ENCODE measurements at places on chromosomes 13 and 19. TPM values are rescaled to one million over a fixed set of nuclear protein-coding genes. Genes with fewer than 3 reads are reported as not detected.
A peak's percentile ranks its signal among the peaks of the same experiment; 100 is the strongest.

Gene MAST1
- total RNA-seq = 7.3 TPM

Gene LYPD5
- 3.5 TPM for total RNA-seq

Gene KLHL26
- 11.0 TPM for total RNA-seq

Gene BRME1
- total RNA-seq = 2.4 TPM

Gene CCDC122
- total RNA-seq = 1.1 TPM

Gene TMEM86B
- total RNA-seq = 12.4 TPM

Gene ZNF221
- total RNA-seq = 3.8 TPM

Gene FAM216B
- total RNA-seq = not detected

Gene COQ8B
- 73.8 TPM for total RNA-seq

- DNase-seq = no peak
Observed at GRCh38 chr13:95367309-95367843, 66.1 kb upstream of the ABCC4 start.

DNA sequence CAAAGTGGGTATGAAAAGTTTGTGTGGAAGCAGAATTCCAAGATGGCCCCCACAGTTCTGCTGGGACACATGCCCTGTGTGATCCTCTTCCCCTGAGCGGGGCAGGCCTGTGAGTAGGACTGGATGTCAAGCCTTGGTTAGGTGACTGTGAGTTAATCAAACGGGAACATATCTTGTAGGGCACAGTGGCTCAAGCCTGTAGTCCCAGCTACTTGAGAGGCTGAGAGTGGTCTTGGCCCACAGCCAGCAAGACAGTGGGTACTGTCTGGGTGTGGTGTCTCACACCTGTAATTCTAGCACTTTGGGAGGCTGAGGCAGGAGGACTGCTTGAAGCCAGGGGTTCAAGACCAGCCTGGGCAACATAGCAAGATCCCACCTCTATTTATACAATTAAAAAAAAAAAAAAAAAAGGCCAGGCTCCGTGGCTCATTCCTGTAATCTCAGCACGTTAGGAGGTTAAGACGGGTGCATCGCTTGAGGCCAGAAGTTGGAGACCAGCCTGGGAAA, 6.4 kb downstream of the ZNF653 start:
- no peak for DNase-seq

GRCh38 chr13:46210362-46211083, 1.2 kb upstream of the LRRC63 start:
- no peak for DNase-seq

DNA sequence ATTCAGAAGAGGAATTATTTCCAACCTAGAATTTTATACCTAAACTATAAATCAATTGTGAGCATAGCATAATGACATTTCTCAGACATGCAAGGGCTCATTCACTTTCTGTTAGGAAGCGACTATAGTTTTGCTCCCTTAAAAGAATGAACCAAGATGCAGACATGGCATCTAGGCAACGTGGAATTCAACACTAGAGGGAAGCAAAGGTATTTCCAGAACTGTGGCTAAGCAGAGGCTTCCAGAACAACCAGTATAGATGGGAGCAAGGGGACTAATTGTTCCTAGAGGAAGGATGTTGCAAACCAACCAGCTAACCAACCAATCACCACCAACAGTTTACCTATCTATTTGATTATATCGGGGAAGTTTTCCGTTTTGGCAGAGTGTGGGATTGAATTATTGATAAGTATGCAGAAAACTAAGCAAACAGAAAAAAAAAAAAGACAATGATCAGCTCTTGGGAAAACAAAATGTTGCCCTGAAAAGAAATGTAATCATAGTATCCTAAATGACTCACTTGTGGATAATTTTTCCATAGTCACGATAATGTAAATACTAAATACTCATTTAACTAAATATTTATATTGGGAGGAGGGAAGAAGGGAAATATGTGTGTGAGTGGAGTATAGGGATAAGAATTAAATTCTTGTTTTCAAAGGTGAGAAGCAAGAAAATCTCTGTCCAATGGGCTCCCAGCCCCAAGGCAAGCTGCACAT, 21.1 kb downstream of the ARL11 start:
- DNase-seq = no peak

DNA sequence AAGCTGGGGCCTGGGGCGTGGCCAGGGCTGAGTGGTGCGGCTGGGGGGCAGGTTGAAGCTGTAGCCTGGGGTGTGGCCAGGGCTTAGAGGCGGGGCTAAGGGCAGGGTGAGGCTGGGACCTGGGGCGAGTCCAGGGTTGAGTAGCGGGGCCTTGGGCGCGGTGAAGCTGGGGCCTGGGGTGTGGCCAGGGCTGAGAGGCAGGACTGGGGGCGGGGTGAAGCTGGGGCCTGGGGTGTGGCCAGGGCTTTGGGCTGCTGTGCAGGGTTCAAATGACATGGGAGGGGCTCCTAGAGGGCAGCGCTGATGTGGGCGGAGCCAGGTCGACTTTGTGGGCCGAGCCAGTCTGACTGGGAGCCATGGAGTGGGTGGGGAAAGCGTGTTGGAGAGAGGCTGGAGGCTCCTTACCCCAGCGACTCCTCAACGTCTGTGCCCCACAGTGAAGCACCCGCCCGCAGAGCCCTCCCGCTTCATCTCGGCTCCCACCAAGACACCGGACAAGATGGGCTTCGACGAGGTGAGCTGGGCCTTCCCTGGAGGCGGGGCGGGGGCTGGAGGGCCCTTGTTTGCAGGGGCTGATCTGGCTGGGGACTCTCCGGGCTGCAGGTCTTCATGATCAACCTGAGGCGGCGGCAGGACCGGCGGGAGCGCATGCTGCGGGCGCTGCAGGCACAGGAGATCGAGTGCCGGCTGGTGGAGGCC, 21.5 kb downstream of the COLGALT1 start:
- no peak for DNase-seq

- no peak for DNase-seq
Observed at GRCh38 chr13:95862408-95862807, 185.5 kb downstream of the DNAJC3 start.

DNA sequence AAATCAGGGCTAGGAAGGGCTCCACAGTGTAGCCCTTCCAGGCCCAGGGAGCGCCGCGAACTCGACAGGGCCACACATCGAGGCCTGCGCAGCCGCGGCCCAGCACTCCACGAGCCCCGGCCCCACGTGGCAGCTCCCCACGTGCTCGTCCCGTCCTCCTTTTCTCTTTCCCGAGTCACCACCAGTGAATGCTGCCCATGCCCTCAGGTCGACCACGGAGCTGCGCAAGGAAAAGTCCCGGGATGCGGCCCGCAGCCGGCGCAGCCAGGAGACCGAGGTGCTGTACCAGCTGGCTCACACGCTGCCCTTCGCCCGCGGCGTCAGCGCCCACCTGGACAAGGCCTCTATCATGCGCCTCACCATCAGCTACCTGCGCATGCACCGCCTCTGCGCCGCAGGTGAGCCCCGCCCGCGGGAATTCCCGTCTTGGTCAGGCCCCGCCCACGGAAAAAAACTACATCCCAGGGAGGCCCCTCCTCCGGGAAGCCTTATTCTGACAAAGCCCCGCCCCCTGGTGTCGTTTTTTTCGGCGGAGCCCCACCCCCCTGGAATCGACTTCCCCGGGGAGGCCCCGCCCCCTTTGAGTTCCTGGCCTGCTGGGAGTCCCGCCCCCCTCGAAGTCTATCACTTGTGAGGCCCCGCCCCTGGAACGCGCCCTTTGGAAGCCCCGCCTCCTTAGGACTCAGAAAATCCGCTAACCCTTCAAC, 7.0 kb downstream of the HIF3A start:
- DNase-seq = no peak

DNA sequence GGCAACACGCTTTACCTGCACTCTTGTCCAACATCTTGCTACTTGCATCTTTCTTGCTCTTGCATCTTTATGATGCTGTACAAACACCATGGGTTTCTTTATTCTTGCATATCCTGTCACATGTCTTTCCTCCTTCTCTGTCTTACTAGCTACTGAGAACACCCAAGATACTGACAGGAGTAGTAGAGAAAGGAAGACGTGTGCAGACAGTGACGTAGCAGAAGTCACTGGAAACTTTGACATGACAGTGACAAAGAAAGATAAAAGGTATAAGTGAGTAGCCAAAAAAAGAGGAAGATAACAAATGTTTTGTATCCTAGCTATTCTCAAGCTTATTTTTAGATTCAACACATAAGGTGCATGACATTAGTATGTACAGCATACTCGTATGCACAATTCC, 34.2 kb downstream of the TRPC4 start:
- DNase-seq = no peak

- no peak for DNase-seq
Observed at GRCh38 chr13:60328073-60328472, 68.9 kb upstream of the TDRD3 start.

DNA sequence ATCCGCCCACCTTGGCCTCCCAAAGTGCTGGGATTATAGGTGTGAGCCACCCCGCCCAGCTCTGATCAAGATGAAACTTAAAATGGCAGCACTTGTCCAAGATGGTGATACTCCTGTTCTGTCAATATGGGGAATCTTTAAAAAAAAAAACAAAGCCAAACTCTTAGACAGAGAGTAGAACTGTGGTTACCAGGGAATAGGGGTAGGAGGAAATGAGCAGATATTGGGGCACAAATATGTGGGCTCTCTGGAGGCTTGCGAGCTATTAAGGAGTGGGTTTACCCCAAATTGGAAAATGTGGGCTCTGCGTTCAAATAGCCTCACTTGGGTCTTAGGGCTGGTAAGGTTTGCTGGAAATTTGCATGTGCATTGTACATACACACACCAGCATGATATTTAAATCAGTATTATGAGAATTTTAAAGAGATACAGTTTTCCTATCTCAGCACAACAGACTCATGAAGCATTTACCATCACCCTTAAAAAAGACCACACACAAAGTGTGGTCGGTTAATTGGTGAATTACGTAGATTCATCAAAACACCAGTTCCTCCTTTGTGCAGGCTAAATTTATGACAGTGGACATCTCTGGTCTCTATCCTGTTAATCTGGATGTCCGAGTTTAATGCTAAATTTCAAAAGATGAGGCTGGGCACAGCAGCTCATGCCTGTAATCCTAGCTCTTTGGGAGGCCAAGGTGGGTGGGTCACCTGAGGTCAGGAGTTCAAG, 11.3 kb downstream of the CD70 start:
- no peak for DNase-seq

DNA sequence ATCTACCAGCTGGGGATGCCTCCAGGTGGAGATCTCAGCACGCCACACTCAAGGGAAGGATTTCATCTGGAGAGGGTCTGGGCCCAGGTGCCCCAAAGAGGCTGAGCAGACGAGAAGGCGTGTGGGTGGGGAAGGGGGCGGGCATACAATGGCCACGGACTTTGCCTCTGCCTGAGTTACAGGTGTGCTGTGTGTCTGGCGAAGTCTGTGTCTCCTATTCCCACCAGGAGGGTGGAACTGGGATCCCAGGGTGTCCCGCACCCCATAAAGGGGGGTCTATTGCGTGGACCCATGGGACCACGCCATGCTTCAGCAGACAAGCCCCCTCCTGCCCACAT, 3.6 kb downstream of the TLE2 start:
- no peak for DNase-seq

DNA sequence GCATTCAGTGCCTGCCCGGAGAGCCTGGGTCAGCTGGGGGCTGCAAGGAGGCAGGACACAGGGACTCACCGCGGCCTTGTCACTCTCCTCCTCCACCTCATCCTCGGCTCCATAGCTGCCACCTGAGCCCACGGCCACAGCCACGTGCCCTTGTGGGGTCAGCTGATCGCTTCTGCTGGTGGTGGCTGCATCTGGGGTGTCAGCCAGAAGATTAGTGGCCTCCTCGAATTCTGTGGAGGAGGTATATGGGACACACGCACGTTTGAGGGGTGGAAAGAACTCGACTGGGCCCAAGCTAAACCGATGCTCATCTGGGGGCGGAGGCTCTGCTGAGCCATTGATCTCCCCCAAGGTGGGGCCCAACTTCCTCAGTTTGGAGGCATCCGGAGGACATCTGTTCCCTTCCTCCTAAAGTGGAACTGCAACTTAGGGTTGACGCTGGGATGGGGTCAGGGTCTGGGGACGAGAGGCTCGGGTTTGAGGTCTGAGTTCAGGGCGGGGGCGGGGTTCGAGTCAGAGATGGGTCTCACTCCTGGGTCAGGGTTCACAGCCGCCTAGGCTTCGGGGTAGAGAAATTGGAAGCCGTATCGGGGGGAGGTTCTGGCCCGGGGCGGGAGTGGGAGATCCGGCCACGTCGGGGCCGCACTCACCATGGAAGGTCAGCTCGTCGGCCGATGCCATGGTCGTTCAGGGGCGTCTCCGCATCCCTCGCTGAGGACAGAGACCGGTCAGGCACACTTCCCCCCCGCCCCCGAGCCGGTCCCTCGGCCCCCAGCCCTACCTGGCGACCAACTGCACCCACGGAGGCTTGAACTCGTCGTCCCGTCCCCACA, 493 bp downstream of the YIPF2 start:
- DNase-seq = peak; percentile 7

DNA sequence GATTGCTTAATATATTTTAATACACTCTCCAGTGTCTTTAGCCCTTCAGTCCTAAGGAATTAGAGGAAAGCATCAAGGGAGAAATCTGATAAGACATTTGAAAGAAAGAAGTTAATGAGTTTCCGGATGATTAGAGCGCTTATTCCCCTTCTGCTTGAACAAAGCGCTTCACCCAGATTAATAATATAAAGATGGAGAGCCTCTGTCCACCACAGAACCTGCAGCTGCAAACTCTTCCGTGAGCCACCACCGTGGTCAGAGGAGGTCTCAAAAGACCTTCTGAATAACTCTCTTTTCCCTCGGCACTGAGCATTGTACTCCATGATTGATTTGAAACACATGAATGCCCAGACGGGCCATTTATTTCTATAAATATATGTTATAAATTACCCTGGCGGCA, 14.2 kb upstream of the TUBGCP3 start:
- no peak for DNase-seq

GRCh38 chr13:82976499-82976898, 905.8 kb downstream of the SLITRK1 start:
- DNase-seq = no peak

DNA sequence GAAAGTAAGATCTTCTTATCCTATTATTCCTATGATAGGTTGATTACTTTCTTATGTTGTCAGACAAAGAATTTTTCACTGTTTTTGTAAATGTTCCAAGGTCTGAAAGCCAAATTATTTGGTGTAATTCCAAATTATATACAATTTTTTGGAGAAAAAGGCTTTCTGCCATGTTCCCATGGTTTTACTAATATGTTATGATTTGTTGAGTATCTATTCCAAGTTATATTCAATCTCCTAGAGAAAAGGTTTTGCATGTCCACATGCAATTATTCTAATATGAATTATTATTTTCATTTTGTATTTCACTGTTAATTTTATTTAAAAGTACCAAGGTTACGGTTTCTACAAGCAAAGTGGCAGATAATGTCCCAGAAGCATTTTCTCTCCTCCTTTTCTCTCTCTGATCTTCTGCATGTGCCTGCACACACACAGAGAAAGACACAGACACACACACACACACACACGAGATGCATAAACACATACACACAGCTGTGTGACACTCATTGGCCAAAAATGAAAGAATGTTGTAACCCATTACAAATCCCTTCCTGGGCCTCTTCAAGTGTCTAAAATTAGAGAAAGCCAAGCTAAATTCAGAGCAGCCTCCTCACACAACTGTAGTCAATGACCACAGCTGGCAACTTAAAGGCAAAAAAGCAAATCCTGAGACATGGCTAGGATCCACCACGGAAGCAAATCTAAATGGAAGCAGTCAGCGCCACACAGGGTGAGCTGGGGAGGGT, 621.0 kb downstream of the EFNB2 start:
- DNase-seq = no peak

Data from hematopoietic multipotent progenitor cell (in vitro differentiated cells).